Foreskin fibroblast (primary cell): ENCODE measurements at places on chromosomes 13 and 19.

DNA sequence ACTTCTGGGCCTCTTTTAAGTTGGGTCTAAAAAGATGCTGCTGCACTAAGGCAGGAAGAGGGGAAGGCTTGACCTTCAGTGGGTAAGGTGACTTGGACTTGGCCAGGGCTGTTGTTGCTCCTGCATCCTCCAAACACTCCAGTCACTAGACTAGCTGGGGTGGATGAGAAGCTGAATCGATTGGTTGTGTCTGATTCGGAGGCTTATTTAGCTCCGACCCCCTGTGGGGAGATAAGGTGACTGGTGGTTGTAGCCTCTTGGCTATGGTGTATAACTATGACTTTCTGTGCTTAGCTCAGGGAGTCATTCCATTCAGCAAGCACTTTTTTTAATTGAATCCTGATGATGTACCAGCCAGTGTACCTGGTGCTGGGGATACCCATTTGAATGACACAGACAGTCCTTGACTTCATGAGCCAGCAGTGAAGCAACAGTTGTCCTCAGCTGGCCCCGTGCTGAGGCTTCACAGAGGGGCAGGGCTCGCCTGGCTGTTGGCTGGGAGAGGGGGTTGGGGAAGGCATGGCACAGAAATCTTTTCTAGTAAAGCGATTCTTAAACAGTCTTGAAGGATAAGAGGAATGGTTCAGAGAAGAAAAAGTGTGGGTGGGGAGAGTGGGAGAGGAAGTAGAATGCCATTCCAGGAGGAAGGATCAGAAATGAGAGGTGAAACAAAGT, 9.9 kb downstream of the PCDH8 start:
- DNase-seq = no peak

GRCh38 chr13:93740334-93740733, 513.7 kb downstream of the GPC6 start:
- no peak for DNase-seq

- no peak for DNase-seq
These were observed 47.9 kb downstream of the MICU2 start for GRCh38 chr13:21556051-21556450.

- no peak for DNase-seq
These were observed 1.2 kb downstream of the S1PR4 start for GRCh38 chr19:3179739-3180293.

DNA sequence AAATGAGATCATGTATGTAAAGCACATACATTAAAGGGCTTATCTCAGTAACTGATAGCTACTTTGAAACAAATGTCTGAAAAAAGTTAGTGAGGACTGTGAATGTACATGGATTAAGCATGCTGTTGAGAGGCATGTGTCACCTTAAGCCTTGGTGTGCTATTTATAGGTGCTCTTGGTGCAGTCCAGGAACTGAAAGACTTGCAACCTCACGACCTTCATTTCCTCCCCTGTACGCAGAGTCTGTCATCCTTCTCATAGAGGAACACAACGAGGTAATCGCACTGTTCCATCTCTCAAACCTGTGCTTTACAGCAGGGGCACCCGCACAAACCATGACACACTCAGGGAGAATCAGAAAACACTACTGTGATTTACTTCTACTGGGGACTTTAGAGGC, 65.6 kb downstream of the UFM1 start:
- peak; percentile 20 for DNase-seq
